ENCODE measurements at places on chromosomes 3 and 15.
A peak's percentile ranks its signal among the peaks of the same experiment; 100 is the strongest.

DNA sequence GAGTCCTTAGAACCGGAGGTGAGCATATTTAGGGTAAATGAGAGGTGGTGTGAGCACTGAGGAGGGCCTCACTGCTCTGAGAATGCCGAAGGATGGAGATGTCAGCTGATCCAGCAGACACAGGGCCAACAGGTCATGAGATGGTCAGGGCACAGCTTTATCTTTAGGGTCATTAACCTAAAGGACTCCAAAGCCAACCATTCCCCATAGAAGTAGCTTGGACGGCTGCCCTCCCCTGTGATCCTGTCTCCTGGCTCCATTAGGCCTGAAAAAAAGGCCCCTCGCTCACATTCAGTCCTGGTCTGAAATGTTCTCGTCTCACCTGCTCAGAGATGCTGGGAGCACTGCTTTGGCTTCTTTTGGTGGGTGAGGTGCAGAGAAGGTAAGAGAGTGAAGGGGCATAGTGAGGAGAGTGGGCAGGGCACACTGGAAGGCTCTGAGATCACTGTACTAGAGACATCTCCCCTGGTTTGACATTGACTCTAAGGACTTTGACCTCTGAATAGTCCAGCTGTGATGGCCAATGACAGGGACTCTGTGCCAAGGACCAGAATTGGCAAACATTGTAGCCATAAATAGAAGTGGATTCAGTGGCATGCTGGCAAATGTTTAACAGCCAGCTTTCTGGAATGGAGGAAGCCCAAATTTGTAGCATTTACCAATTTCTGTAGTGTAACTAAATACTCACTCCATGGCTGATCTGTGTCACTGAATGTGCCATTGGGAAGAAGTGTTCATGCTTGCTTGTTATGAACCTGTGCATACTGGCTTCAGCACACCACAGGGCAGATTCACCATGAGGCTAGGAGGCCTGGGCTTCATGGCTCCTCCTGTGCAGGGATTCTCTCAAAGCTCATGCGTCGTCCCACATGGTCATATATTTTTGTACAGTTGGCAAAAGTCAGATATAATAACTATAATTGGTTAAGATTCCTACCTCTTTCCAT lies 76.2 kb upstream of the MRPS22 start:
- DNase-seq: no peak

GRCh38 chr3:72890166-72890925 lies 2.5 kb downstream of the GXYLT2 start:
- no peak for DNase-seq

DNA sequence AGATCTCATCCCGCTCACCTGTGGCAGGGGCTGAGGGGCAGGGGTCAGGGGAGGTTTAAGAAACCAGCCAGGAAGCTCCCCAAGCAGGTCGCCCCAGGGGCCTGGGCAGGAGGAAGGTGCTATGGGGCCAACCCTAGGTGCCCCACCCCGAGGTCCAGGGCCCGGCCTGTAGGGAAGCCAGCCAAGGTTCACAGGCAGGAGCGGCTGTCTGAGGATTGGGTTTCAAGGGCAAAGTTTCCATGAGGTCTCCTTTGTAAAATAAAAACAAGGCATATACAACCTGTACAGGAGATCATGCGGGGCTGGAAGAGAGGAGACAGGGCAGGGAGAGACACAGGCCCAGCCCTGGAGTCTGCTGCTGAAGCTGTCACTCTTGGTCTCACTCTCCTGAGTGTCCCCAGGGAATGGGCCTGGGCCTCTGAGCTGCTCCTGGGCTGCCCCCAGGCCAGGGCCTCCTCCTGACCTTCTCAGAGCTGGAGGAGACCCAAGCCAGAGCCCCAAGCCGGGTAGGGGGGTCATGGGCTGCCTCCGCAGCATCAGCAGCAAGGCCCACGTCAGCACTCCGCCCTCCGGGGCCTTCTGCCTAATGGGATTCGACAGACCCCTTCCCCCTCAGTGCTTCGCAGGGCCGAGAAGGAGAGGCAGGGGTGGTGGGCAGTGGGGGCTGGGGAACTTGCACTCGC lies 5.5 kb downstream of the CPLX3 start:
- DNase-seq: no peak

GRCh38 chr15:93449798-93450197 lies 360.8 kb upstream of the RGMA start:
- DNase-seq: no peak

DNA sequence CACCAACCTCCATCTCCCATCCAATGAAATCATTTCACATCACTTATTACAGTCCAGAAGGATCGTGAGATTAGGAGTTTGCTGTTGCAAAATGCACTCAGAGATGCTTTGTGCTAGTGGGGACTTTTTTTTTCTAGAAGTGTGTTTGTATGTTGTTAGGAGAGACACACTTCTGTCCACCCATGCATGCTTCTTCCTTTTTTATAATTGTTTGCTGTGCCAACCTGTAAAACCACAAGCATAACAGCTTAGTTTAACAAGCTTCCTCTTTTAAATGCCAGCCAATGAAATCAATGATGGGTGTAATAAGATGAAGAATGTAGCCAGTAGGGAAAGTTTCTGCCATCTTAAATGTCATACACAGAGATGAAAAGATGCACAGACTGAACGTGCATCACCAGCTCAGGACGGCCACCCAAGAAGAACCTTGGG lies 305.6 kb upstream of the STT3B start:
- DNase-seq: no peak

DNA sequence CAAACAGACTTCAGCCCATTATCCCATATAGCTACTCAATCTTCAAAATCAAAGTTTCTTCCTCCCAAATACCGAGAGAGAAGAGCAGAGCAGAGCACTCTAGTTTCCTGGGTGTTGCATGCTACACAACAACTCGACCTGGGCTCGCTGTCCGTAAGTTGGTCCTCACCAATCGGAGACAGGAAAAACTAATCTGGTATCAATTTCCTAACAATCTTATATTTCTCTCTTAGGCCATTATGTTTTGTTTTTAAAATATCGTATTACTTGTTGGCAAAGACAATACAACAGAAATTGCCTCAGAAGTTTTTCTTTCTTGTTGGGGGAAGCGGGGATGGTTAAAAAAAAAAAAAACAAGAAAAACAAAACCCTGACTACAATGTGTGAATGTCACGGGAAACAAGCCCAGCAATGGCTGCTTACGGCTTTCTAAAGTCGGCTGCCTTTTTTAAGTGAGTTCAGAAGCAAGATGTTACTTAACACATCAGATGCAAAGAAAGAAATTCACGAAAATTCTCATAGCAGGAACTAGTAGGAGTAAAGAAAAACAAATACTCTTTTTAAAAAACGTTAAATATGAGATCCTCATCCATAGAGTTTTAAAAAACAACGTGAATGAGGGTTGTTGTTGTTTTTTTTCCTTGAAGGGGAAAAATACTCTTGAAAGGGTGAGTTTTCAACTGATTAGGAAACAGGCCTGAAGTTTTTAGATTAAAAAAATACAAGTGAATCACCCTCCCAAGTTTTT lies 1.9 kb downstream of the VGLL4 start:
- DNase-seq: peak; percentile 54

GRCh38 chr15:85587707-85588411 lies 206.9 kb downstream of the KLHL25 start:
- DNase-seq: no peak

GRCh38 chr15:23073890-23074646 lies 34.7 kb upstream of the TUBGCP5 start:
- DNase-seq: no peak

- peak; percentile 8 for DNase-seq
Observed at GRCh38 chr3:125202197-125202596, 10.4 kb downstream of the SLC12A8 start.

DNA sequence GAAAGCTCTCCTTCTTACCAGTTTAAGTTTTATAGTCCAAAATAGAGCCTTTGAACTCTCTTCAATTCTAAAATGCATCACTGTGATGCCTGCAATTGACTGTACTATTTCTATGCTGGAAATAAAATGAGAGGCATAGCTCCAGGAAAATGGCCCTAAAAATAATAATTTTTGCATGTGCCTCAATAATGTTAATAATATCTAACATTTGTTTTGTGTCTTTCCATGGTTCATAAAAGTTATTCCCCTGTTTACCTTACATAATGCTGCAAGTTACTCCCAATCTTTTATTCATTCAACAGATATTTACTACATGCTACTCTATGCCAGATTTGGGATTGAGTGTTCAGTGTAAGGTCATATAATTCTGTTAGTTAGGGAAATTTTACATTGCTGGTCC lies 574.0 kb downstream of the RBMS3 start:
- no peak for DNase-seq

DNA sequence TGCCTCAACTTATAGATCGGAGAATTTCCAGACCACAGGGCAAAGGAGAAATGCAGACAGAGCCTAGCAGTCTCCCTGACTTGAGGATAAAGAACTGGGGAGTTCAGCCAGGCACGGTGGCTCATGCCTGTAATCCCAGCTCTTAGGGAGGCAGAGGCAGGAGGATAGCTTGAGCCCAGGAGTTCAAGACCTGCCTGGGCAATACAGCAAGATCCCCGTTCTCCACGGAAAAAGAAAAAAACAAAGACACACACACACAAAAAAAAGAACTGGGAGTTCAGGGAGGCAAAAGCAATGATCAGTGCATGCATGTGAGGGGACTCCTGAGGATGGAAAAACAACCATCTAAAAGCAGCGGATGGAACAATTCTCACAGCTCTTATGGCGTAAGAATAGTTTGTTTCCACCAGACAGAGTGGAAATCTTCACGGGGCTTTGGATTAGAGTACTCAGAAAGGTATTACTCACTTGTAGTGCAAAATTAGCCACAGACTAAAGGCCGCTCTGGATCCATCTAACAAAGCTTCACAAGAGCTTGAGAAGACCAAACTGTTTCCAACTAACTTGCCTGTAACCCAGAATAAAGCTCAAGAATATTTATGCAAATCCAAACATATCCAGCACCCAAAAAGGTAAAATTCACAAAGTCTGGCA lies 16.3 kb downstream of the SEC11A start:
- DNase-seq: no peak

DNA sequence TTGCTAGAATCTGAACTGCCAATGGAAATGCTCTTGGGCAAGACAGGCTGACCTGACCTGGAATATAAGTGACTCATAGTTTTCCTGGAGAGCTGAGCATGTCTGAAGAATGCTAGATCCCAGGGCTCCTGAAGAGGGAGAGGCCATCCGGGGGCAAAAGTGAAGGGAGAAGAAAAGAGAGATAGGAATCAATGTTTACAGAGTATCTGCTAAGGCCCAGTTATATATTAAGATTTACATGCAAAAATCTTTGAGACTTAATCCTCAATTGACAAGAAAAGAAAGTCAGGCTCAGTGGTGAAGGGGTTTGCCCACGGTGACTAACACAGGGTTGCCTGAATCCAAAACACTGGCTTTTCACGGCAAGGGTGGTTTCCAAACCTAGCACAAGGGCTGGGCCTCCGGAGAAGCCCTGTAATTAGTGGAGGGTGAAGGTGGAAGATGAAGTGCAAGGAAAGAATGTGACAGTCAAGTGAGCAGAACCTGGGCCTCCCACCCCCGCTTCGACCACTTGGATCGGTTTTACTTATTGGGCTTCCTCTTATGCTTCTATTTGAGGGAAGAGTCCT lies 91.7 kb upstream of the FGF12 start:
- no peak for DNase-seq

DNA sequence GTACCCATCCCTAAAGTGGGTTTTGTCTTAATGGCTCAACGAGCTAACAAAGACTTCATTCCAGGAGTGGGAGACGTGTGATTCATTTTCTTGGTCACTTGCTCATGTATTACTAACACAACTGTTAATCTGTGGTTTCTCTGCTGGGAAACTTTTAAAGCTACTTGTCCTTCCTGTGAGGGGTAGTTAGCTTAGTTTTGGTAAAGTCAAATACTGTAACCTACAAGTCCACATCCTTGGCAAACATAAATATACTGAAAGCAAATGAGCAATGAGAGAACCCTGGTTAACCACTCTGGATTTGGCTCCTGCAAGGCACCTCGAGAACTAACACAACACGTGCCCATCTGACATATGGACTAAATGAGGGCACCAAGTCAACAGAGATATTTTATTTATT lies 19.9 kb downstream of the NOX5 start:
- no peak for DNase-seq

GRCh38 chr15:42134617-42135245 lies 21.7 kb downstream of the PLA2G4F start:
- no peak for DNase-seq

DNA sequence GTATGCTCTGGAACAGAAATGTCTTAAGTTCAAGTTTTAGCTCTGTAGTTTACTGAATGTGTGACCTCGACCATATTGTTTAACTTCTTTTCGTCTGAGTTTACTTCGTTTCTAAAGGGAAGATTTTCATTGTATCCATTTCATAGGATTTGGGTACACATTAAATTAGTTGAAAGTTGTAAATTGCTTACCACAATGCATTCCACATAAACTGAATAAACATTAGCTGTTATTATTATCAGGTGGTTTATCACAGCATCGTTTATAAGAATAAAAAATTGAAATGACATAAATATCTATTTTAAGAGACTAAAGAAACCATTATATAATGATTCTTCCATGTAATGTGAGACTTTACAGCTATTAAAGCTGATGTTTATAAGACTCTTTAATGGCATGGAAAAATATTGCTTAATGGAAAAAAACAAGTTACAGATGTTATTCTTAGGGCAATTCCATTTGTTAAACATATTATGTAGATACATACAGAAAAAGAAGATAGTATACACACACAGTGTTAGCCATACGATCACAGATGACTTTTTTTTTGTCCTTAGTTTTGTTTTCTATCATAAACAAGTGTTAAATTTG lies 342.3 kb upstream of the SGO1 start:
- no peak for DNase-seq

- DNase-seq: no peak
Observed at GRCh38 chr3:69848113-69848512, 108.8 kb downstream of the MITF start.

- DNase-seq: no peak
Observed at GRCh38 chr3:187507266-187507665, 139.1 kb downstream of the RTP4 start.

DNA sequence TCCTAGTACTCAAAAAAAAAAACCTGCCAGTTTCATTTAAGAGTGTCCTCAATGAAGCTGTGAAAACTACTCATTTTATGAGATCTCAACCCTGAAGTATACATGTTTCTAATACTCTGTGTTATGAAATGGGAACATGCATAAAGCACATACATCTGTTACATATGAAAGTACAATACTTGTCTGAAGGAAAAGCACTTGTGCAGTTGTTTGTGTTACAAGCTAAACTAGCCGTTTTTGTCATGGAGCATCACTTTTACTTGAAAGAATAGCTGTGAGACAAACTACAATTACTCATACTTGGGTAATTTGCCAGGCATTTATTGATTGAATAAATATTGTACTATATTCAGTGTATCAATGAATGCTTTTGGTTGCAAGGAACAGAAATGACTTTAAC lies 72.7 kb downstream of the TIPARP start:
- DNase-seq: no peak

DNA sequence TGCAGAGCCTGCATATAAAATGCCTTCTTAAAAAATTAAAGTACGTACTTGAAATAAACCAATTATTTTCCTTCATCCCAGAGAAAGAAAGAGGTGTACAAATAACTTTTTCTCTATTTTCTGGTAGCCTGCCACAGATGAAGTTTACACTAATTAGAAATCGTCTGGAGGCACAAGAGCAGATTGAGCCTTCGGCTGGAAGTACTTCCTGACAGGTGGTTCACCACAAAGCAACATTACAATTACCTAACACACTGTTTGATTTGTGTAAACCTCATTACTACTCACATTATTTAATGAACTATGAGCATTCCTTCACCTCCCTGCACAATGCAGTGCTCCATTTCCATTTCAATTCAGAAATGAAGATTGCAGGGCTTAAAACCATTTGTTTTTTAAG lies 856.1 kb downstream of the SI start:
- no peak for DNase-seq

Measured in erythroblast (primary cell).